ENCODE measurements at places on chromosomes 12 and 14.
A peak's percentile ranks its signal among the peaks of the same experiment; 100 is the strongest.

GRCh38 chr12:53101266-53101665 lies 2.0 kb upstream of the SOAT2 start:
- no peak for DNase-seq

- DNase-seq = no peak
These were observed 147.7 kb upstream of the SYT10 start for GRCh38 chr12:33587354-33587753.

- DNase-seq = no peak
These were observed 44.6 kb downstream of the C14orf132 start for GRCh38 chr14:96083667-96084320.

DNA sequence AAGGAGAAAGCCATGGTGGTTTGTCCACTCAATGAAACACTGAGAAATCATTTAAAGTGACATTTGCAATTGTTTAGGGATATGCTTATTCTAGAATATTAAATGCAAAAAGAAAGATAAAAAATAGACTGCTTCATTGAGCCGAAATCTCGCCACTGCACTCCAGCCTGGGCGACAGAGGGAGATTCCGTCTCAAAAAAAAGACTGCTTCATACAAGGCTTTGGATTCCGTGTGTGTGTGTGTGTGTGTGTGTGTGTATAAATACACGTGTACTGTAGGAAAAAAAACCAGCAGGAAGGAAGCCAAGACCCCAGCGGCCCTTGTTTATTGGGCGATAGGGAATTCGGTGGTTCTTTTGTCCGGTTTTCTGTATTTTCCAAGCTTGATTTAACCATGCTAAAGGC lies 3.2 kb upstream of the ZNF839 start:
- peak; percentile 32 for DNase-seq

DNA sequence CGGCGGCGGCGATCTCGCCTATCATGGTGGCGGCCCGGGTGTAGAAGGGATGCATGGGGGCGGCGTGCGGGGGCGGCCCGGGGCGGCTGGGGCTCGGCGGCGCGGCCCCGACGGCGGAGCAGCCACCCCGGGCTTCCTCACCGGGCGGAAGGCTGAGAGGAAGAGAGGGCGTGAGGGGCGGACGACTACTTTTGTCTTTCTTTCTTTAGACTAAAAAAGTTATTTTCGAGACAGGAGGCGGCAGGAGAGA lies 240 bp downstream of the BTG1 start:
- DNase-seq = no peak

- no peak for DNase-seq
These were observed 18.9 kb downstream of the ABCB9 start for GRCh38 chr12:122947352-122947792.

GRCh38 chr12:111204788-111205241 lies 164.1 kb downstream of the PHETA1 start:
- no peak for DNase-seq

DNA sequence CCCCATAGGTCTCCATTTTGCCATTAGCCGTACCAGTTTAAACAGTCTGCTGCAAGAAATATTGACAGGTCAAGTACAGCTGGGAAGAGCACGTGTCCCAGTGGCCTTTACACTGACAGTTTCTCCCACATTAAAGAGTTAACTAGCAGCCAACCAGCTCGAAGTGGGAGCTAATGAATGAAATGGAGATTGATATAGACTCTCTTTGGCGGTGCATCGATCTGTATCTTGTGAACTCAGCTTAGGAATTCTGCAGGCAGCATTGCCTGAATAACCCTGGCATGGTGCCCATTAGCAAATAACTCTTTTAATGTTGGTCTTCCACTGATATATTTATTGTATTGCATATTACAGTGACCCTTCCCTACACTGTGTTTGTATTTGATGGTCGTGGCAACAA lies 319.4 kb downstream of the EGLN3 start:
- no peak for DNase-seq

- no peak for DNase-seq
These were observed 15.9 kb upstream of the KRT83 start for GRCh38 chr12:52337054-52337453.

DNA sequence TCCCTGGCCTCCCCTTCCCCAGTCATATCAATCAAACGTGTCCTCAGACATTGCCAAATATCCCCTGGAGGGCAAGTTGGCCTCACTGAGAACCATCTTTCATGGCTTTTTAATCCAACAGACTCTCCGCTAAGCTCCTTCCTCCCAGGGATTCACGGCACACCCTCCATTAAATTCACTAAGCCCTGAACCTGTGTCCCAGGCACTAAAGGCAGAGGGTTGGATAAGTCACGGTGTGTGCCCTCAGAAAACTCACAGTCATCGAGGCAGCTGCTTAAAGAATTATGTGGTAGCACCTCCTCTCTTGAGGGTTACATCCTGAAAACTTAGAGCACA lies 167.1 kb downstream of the PIWIL1 start:
- DNase-seq = no peak

DNA sequence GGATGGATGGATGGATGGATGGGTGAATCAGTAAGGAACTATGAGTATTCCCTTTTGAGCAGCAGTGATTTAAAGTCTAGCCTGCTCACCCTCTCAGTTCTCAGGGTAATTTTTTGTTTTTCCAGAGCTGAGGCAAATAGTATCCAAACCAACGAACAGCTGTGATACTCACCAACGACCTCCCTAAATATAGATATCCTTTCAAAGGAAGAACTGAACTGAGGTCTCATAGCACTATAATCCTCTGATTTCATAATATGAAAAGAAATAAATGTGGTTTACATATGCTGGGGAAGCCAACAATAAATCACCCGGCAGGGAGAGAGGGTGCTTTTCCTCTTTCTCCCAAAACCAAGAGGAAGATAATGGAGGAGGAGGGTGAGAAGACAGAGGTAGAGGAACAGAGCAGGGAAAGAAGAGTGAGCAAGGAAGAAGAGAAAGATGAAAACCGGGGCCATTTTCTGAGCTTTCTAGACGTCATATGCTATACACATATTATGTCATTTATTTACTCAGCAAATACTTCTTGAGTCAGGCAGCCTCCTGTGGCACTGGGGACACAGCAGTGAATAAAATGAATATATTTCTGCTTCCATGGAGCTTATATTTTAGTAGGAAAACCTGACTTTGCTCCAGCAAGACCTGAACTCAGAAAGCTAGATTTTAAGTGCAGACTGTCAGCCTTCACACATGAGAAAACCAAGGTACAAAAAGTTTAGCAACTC lies 710.7 kb upstream of the TBX3 start:
- DNase-seq = no peak

DNA sequence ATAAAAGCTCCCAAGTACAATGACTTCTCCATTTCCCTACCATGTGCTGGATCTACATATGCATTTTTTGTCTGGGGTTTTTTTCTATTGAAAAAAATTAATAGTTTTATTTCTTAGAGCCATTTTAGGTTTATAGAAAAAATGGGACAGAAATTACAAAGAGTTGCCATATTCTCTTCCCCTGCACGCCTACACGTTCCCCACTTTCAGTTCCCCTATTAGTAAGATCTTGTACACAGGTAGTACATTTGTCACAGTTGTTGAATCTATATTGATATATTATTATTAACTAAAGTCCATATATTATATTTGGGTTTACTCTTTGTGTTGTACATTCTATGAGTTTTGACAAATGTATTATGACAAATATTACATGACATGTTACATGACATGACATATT lies 35.7 kb downstream of the SIX6 start:
- no peak for DNase-seq

DNA sequence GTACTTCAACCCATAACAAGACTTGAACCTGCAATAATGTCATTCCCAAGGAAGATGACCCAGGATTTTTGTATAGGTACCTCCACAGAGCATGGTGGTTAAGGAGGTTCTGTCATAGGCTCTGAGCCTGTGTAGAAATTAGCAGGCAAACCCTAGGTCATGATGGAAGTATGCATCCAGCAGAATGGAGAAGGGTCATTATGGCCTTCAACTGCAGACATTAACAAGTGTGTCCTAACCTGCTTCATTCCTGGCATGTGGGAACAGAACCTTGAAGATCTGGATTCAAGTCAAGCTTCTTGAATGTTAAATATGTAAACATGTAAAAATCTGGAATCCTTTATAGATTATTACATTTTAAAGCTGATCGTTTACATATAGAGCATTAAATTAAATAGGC lies 116.2 kb upstream of the SLC38A4 start:
- no peak for DNase-seq

GRCh38 chr14:46840944-46841720 lies 189.6 kb upstream of the RPL10L start:
- DNase-seq = no peak

DNA sequence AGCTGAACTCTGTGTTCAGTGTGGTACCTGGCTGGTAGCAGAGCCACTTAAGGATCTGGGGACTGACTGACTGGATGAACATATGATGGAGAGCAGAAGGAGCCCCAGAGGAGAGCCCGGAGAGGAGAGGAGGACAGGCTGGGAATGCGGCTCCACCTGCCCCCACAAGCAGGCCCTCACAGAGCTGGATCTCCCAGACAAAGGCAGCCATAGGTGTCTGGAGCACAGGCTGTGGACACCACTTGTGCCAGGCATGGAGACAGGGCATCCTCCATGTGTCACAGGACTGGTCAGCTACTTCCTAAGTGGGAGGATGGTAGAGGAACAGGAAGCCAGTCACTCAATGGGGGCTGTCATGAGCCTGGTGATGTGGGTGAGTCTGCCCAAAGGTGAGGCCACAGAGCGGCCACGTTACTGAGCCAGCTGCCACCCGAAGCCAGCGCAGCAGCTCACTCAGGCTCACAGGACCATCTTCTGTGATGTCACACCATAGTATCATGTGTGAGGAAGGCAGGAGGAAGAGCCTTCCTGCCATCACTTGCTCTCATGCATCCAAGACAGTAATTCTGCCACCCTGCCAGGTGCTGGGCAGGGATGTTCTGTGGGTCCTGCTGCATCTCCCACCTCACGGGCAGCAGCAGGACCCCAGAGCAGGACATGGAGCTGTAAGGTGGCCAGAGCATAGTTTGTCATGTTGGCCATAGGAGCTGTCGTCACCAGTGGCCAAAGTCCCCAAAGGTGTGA lies 72.1 kb downstream of the PRIMA1 start:
- no peak for DNase-seq

DNA sequence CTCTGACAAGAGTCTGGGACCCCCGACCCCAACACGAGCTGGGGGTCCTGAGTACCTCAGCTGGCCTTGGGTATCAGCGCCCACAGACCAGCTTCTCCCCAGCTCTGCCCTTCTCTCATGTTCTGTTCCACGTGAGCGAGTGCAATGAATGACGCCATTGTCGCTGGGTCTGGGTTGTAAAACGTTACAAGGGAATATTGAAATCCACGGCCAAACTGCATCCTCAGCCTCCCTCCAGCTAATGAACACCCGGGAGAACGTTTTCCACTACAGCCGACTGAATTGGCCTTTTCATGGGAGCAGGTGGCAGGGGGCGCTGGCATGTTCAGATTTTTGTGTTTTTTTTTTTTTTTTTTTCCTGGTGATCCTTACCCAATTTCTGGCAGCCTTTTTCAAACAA lies 34.7 kb downstream of the TBX5 start:
- no peak for DNase-seq

DNA sequence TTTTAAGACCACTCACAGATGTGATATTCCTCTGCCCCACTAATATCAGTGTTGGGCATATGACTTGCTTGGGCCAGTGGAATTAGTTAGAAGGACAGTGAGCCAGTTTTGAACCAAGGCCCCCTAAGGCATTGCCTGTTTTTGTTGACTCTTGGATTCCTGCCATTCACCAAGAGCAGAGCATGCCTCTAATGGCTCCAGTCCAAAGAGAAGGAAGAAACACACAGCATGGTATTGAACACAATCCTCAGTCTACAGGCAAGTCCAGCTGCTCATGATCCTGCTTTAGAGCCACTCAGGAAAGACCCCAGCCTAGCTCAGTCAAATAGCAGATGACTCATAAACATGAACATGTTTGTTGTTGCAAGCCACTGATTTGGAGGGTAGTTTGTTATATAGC lies 1201.5 kb downstream of the BCL11B start:
- no peak for DNase-seq

- DNase-seq = peak; percentile 25
These were observed 201.8 kb upstream of the RGS6 start for GRCh38 chr14:71730471-71730870.

DNA sequence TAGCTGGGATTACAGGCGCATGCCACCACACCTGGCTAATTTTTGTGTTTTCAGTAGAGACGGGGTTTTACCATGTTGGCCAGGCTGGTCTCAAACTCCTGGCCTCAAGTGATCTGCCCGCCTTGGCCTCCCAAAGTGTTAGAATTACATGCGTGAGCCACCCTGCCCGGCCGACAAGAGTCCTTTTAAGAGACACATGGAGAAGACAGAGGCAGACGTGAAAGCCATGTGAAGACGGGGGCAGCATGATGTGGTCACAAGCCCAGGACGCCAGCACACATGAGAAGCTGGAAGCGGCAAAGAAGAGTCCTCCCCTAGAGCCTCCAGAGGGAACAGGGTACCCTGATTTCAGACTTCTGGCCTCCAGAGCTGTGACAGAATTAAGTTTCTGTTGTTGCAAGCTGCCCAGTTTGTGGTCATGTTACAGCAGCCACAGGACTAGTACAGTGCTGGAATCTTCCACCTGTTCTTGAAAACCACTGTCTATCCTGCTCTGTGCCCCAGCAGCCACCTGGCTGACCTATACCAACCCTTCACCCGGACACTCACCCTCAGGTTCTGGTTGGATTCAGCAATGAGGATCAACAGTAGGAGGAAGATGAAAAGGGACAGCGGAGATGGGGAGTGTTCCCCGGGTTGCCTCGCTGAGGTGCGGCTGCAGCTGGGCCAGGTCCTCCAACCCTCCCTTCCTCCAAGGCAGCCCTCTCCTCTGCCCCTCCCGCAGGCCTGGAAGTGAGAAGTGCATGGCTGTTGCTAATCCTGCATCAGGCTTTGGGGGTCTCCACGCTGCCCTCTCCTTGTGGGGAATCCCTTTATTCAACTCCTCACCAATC lies 16.9 kb downstream of the VPS37B start:
- no peak for DNase-seq

DNA sequence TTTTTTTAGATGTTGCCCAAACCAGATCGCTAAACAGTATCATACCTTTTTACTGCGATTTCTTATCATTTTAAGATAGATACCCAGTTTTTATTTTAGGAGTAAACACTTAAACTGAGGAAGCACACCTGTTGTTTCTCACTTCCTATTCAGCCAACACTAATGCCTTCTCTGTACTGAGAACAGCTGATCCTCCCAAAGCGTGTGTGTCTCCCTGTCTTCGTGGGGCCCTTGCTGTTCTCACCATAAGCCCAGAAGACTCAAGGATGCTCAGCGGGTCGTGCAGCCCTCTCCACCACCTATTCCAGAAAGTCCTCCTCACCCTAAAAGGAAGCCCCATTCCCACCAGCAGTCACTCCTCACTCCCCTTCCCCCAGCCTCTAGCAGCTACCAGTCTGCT lies 14.8 kb downstream of the PPP2R5C start:
- DNase-seq = no peak

- DNase-seq = no peak
These were observed 32.9 kb downstream of the FBXW8 start for GRCh38 chr12:116943419-116944372.

DNA sequence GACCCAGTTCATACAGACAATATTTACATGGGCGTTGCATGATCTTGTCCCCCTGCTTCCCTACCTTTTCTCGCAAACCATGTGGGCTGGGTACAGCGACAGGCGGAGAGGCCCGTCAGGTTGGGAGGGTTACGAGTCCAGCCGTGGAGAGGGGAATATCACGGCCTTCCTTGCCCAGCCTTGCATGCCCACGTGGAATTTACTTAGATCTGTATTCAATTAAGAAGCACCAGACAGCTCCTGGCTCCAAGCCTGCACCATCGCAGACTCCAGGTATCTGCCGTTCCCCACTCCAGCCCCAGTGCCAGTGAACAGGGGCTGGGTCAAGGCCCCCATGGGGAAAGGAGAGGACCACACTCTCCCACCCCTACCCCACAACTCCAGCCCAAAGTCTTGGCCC lies 29.8 kb downstream of the BCL11B start:
- peak; percentile 28 for DNase-seq

Data from activated CD4-positive, alpha-beta T cell treated with anti-CD3 and anti-CD28 coated beads, Interleukin-10, Interleukin-2, amounts not matched to agents 100 ng/mL and 50 ng/mL, durations not matched to agents 16 hours and 8 hours (primary cell).